ENCODE measurements at places on chromosomes 1 and 21. TPM values are rescaled to one million over a fixed set of nuclear protein-coding genes. Genes with fewer than 3 reads are reported as not detected.
A peak's percentile ranks its signal among the peaks of the same experiment; 100 is the strongest.

DNA sequence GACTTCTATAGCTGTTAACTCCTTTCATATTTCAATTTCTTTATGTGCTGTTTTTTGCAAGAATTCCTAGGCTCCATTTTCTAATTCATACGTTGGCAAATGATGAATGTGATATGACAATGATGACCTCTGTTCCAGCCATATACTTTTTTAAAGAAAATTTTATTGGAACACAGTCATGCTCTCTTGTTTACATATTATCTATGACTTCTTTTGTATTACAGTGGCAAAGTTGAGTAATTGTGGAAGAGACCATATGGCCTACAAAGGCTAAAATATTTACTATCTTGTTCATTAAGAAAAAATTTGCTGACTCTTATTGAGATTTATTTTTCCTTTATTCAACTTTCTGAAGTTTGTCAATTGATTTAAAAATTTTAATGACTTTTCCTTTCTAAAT lies 7.1 kb downstream of the IFI44L start:
- no peak for DNase-seq

The AMY1B gene
- total RNA-seq = not detected

- DNase-seq = no peak
Measured at GRCh38 chr1:173502104-173502503, 25.0 kb downstream of the PRDX6 start.

- no peak for DNase-seq
Measured at GRCh38 chr1:42340901-42341300, 5.9 kb upstream of the FOXJ3 start.

GRCh38 chr1:209405183-209405814 lies 178.2 kb upstream of the CAMK1G start:
- peak; percentile 8 for DNase-seq

- DNase-seq = no peak
Measured at GRCh38 chr1:108532730-108533129, 27.2 kb upstream of the EEIG2 start.

GRCh38 chr1:22089787-22090186 lies 37.3 kb downstream of the CDC42 start:
- no peak for DNase-seq

GRCh38 chr1:228972576-228972975 lies 237.3 kb downstream of the RHOU start:
- DNase-seq = no peak

The ZNF593 gene
- 34.1 TPM for total RNA-seq
